Stimulated activated naive CD4-positive, alpha-beta T cell (primary cell): ENCODE measurements at places on chromosomes 11 and 22.

DNA sequence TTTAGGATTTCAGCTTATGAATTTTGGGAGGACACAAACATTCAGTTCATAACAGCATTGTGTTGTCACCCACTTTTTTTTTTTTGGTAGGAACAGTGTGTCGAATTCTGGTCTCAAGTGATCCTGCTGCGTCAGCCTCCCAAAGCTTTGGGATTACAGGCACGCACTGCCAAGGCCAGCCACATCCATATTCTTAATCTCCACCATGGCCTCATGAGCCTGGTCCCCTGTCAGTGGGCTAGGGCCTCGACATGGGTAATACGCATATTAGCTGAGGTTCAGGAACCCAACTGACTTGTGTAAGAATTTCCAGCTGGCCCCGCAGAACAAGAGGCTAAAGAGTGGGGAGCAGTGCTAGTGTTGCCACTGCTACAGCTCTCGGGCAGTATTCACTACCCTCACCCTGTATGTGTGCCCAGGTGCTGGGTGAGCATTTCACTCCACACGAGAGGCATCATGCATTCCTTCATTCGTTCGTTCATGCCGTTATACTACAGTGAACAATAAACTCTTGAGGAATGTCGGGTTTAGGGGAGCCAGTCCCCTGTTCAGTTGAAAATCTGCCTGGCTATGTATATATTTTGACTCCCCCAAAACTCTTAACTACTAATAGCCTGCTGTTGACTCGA lies 5.2 kb upstream of the VPREB1 start:
- no peak for DNase-seq

GRCh38 chr11:102560555-102561011 lies 30.0 kb upstream of the MMP7 start:
- no peak for DNase-seq

GRCh38 chr22:46561435-46561905 lies 24.1 kb upstream of the CELSR1 start:
- no peak for DNase-seq

- no peak for DNase-seq
Observed at GRCh38 chr11:16779436-16779835, 41.0 kb downstream of the C11orf58 start.

GRCh38 chr11:119483341-119483880 lies 60.4 kb upstream of the THY1 start:
- no peak for DNase-seq

- DNase-seq = peak; percentile 33
Observed at GRCh38 chr11:10858439-10859325, 829 bp upstream of the ZBED5 start.

DNA sequence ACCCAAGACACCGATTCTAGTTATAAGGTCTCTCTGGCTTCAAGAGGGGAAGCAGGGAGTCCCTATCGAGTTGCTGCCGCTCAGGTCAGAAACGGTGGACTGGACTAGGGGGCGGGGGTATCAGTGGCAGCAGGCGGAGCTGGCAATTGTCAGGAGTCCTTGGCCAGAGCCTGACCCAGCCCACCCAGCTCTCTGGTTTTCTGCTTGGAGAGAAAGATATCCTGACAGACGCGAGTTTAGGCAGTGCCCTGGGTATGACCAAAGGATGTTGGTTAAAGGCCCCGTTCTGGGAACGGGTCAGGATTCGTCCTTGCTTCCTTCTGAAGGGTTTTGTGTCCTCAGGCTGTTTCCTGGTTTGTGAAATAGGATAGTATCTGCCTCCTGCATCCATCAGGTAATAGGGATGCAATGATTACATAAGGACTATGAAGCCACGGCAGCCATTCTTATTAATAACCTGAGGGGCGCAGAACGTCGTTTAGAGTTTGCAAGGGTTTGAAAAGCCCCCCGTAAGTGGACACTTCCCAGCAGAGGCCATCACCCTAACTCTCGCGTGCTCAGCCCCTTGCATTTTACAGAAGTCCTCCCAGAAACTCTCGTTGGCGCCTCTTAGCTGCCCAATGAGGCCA lies 700 bp upstream of the DEPDC5 start:
- no peak for DNase-seq

- no peak for DNase-seq
Observed at GRCh38 chr22:42884616-42885375, 27.7 kb upstream of the ARFGAP3 start.

DNA sequence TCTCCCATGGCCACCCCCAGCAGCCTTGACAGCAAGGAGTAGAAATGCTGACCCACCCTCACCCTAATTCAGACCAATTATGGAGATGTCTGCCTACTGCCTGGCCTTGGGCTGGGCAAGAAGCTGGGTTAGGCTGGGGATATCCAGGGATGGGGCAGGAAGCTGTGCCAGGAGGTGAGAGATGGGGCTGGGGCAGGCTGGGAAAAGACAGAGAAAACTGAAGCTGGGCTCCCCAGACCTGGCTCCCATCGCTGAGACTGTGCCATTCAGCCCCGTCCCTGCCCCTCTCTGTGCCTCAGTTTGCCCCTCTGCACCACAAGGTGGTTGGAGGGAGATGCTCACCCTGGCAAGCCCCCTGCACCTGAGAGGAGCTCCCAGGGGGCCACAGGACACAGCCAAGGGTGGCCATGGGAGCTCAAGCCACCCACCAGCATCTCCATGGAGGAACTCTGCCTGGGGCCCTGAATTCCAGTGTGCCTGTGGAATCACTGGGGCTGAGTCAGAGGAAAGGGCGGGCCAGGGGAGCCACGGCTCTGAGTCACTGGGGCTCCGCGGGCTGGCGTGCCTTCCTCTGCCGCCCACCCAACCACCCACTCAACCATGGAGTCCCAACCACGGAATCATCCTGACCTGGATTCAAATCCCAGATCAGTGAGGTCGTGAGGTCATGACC lies 6.0 kb upstream of the CARD10 start:
- DNase-seq = no peak

GRCh38 chr11:10483174-10483573 lies 28.1 kb downstream of the AMPD3 start:
- no peak for DNase-seq

GRCh38 chr11:64690235-64690634 lies 32.8 kb downstream of the NRXN2 start:
- DNase-seq = no peak

GRCh38 chr11:6911378-6911777 lies 9.4 kb upstream of the OR2D3 start:
- DNase-seq = no peak

DNA sequence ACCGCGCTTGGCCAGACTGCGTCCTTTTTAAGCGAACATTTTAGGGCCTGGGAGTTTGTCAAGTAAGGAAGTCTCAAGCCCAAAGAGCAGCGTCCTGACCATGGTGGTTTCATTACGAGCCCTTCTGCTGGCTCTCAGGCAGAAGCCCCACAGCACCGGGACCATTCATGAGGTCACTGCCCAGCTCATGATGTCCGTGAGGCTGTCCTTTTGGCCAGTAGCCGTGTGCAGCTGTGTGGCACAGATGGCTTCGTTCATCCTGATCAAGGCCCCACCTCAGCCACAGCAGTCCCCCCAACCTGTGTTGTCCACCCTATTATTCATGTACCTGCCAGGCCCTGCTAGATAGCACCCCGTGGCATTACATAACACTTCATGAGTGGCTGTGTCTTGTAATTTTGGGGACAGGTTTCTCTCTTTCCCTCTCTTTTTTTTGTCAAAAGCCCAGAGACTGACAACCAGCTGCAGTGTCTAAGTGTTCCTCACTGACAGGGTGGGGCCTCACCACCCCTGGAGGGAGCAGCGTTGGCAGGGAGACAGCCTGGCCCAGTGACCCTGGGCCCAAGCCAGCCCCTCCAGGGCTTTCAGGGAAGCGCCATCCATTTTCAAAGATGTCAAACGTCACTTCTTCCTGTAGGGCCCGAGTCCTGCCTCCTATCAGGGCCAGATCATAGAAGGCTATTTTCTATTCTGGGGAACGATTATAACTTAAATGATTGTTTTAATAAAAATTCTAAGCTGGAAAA lies 21.8 kb upstream of the CABP7 start:
- no peak for DNase-seq

DNA sequence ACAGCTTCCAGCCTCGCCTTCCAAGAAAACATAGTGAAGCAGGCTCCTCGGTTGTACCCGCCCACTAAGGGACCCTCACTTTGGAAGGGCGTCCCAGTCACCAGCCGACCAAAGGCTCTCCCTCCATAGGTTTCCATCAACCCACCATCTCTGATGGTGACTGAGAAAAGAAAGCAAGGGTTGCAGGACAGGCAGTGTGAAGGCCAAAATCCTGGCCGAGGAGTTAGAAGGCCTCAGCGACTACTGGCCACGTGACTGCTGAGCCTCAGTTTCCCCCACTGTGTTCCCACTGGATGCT lies 2.7 kb downstream of the FXYD6 start:
- DNase-seq = no peak

DNA sequence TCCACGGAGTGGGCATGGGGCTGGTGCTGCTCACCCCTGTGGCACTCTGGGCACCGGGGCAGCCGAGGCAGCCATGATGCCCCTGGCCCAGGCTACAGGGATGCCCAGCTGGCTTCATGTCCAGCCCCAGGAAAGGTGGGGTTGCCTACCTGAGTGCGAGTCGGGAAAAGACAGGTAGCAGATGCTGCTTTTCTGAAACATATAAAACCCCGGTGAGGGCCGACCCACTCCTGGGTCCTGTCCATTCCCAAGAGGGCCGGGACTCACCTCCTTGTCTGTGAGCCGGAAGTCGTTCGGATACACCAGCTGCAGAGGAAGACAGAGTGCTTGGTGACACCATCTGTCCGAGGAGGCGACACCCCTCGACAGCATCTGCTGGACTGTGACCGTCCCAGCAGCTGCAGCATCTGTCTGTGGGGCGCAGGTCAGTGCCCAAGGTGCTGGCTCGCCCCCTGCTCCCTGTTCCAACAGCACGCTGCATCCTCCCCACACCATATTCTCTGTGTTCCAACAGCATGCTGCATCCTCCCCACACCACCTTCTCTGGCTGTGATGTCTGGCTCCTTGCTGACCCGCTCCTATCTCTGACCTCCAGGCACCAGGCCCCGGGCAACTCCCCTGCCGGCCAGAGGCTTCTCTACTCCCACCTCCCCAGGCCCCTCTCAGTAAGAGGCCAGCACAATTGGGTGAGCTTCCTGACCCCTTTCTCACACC lies 8.0 kb downstream of the DENND6B start:
- DNase-seq = no peak

DNA sequence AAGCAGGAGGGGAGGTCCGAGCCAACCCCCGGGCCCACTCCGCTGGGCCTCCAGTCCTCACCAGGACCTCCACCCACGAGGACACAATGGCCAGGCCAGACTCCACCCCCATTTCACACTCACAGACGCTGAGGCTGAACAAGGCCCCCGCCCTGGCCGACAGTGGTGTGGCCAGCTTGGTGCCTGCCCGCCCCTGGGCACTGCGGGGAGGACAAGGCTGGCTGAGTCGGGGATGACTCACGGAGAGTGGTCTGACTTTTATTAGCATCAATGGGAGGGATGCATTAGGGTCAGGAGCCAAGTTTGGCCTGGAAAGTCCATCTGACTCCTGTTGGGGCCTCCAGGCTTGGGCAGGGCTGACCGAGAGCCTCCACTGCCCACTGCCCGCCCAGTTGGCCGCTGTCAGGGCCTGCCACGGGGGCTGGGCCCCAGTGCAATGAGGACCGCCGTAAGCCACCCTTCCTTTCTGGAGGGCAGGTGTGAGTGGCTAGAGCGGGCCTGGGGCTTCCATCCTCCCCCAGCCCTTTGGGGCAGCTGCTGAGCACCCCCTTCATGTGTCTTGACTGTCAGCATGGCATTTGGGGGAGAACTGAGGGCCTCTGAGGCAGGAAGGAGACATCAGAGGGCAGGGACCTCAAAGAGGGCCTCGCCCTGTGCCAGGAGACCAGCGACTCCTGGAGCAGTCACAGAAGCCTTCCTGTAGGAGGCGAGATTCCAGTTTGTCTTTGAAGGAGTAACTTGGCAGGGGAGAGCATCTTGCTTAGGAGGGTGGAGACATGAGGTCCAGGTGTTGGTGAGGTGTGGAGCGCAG lies 10.6 kb downstream of the TSPAN32 start:
- DNase-seq = no peak

- DNase-seq = peak; percentile 22
Observed at GRCh38 chr22:25172153-25172552, 27.5 kb upstream of the CRYBB3 start.

GRCh38 chr22:48078825-48079224 lies 1316.4 kb downstream of the TBC1D22A start:
- no peak for DNase-seq

- DNase-seq = no peak
Observed at GRCh38 chr11:72828692-72829101, 14.5 kb downstream of the ATG16L2 start.

DNA sequence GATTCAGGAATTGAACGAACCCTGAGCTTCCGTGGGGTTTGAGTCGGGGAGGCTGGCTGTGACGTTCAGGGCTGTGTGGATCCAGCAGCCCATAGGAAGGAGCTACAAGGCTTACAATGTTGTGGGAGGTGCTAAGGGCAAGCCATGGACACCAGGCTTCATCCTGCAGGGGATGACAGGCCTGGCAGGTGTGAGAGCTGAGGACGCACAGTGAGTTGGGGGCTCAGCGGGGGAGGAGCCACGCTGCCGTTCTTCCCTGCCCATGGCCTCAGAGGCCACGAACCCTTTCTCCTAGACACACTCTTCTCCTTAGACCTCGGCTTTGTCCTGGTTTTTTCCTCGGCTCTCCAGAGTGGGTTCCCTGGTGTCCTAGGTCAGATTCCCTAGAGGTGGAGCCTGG lies 113.3 kb upstream of the SLC22A12 start:
- DNase-seq = no peak

DNA sequence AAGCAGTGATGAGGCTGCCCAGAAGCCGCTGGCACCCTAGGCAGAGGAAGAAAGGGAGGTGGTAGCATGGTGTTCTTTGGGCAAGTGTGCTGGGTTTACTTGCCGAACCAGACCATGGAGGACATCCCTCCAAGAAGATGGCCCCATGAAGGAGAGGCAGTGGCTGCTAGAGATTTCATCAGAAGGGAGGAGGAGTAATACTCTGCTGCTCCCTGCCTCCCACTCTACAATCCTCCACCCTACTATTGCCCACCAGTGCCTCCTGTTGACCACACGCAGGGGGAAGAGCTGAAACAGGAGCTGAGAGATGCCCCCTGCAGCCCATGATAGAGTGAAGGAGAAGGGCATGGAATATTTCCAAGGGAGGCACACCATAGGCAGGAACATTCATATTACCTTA lies 51.0 kb upstream of the PRSS23 start:
- no peak for DNase-seq

DNA sequence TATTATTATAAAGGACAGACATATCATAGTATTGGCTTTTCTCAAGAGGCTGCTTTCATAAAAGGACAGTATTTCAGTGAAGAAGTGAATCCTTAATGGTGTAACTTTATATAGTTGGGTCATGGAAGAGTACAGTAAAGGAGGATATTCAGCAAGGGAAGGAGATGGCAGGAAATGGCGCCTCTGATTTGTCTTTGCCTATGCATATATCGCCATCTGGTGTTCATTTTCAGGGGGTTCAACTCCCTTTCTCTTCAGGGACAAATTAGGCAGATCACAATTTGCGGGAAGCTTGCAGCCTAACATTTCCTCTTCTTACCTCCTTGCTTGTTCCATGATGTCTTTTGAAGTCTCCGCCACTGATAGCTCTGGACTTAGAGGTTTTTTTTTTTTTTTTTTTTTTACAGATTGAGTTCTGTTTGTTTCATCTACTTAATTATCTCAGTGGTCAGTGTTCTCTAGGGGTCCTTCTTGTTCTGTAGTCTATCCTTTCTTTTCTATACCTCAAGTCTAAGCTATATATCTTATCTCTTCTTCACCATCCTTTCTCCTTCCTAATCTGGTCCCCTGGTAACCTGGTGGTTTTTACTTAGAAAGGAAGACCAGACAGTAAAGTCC lies 21.8 kb upstream of the RRM1 start:
- peak; percentile 35 for DNase-seq
